ENCODE measurements at places on chromosomes 6 and 20.

DNA sequence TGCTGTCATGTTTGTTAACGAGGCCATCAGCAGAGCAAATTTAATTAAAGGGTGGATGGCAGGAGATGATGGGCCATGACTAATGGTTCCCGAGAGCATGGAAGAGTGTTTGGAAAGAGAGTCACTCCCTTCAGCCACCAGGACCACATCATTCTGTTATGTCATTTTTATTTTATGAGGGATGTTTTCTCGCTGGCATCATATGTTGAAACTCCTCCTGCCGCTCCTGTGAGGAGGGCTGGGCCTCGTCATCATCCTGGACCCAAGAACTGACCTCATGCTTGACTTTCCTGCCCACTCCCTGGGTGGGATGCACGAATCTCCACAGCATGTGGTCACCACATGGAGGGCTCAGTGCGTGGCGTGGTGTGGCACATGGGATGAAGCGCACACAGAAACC is 86.4 kb upstream of the FRMD1 start:
- no peak for DNase-seq

- DNase-seq, result no peak
These were observed 52.4 kb downstream of the TTI1 start for GRCh38 chr20:37980876-37981275.

DNA sequence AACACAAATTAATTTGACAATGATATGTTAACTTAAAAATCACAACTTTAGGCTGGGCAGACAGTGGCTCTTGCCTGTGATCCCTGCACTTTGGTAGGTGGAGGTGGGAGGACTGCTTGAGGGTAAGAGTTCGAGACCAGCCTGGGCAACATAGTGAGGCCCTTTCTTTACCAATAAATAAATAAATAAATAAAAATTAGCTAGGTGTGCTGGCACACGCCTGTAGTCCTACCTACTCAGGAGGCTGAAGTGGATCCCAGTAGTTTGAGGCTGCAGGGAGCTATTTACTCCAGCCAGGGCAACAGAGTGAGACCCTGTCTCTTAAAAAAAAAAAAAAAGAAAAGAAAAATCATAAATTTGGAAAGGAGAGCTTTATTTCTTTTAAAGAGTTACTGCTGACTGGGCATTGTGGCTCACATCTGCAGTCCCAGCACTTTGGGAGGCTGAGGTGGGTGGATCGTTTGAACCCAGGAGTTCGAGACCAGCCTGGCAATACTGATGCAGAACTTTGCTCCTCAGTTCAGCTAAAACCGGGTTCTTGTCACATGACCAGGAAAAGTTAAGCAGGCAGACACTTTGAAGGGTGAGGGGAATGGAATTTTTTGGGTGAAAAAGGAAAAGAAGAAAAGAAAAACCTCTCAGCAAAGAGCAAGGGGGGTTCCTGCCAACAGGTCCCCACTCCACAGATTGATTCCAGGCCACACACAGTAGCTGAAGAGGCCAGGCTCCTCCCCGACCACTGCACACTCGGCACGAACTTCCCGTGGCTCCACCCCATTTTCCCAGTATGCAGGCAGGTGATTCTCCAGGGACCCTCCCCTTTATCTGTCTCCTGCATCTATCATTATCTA is 44.0 kb upstream of the DDR1 start:
- DNase-seq, result no peak

- no peak for DNase-seq
These were observed 277.1 kb downstream of the KHDC1L start for GRCh38 chr6:72948153-72948552.
